Muscle of leg (tissue), 16 donors: ENCODE measurements at places on chromosomes 1 and 21. TPM values are rescaled to one million over a fixed set of nuclear protein-coding genes. Genes with fewer than 3 reads are reported as not detected.

GRCh38 chr1:246690100-246690499 is 34.1 kb upstream of the SCCPDH start:
- H3K27me3 ChIP-seq, result no peaks in the 10 kb centered on the region
- no peak overlapping the region for H3K27ac ChIP-seq
- peak overlapping the region; percentile 30 for H3K4me3 ChIP-seq
- no peak for DNase-seq
- H3K36me3 ChIP-seq, result no peaks in the 10 kb centered on the region

DNA sequence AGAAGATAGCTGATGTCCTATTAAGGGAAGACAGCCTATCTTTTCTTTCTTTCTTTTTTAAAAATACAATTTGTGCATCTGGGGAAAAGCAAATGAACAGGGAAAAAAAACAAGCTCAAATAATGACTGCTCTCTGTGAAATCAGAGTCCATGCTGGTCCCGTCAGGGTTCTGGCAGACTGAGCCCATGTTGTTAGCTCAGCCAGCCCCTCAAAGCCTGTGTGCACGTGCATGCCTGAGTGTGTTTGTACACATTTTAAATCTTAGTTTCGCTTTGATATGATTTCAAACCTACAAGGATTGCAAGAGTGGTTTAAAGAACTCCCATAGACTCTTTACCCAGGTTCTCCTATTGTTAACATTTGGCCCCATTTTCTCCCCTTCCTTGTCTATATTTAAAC is 231.8 kb upstream of the GREM2 start:
- H3K27ac ChIP-seq, result no peak overlapping the region
- H3K4me3 ChIP-seq, result no peak overlapping the region
- H3K36me3 ChIP-seq, result no peaks in the 10 kb centered on the region
- no peak for DNase-seq

DNA sequence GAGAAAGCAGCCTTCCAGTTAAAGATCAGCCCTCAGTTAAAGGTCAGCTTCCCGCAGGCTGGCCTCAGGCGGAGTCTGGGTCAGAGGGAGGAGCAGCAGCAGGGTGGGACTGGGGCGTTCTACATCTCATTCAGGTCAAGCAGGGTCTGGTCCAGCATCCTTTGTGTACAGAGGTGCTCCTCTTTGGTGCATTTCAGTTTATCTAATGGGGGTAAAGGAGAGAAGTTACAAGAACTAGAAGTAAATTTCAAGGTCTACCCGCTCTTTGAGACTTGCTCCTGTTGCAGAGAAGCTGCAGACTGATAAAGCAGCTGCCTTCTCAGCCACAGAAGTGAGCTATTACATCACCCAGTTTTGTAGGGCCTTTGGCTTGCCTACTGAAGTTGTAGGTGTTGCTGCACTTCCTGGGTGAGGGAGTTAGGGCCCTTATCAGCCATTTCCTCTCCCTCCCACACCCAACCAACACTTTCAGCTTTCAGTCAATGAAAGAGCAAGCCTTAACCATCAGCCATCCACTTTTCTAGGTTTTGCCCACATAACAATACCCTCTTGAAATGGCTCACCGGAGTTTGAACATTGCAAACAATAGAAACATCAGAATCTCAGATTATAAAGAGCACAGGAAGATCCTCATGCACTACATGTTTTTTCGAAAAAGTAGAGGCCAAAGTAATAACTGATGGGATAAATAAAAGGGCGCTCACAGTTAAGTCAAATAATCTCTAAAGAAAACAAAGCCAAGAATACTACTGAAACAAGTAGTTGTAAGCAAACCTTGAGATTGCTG is 2.8 kb upstream of the NUP210L start:
- H3K4me3 ChIP-seq, result no peak overlapping the region
- no peak for DNase-seq
- peaks cover 4% of the 10 kb centered on the region for H3K4me1 ChIP-seq
- no peaks in the 10 kb centered on the region for H3K27me3 ChIP-seq
- H3K36me3 ChIP-seq, result peaks cover 38% of the 10 kb centered on the region

The RBM11 gene
- total RNA-seq, result 0.13 TPM

- H3K36me3 ChIP-seq, result no peaks in the 10 kb centered on the region
- no peaks in the 10 kb centered on the region for H3K27me3 ChIP-seq
- H3K27ac ChIP-seq, result no peak overlapping the region
- no peaks in the 10 kb centered on the region for H3K4me1 ChIP-seq
- H3K4me3 ChIP-seq, result no peak overlapping the region
Observed at GRCh38 chr1:158800526-158800925, 19.5 kb upstream of the OR6N2 start.

GRCh38 chr1:218380125-218380977 is 35.2 kb downstream of the TGFB2 start:
- peaks cover 7% of the 10 kb centered on the region for H3K36me3 ChIP-seq
- H3K4me3 ChIP-seq, result no peak overlapping the region
- H3K27me3 ChIP-seq, result no peaks in the 10 kb centered on the region
- H3K27ac ChIP-seq, result peak overlapping the region; percentile 48
- H3K4me1 ChIP-seq, result peaks cover 21% of the 10 kb centered on the region
- peak; percentile 81 for DNase-seq

GRCh38 chr1:165467706-165468105 is 22.8 kb upstream of the RXRG start:
- no peaks in the 10 kb centered on the region for H3K27me3 ChIP-seq
- peaks cover 3% of the 10 kb centered on the region for H3K4me1 ChIP-seq
- H3K27ac ChIP-seq, result no peak overlapping the region
- H3K36me3 ChIP-seq, result no peaks in the 10 kb centered on the region
- no peak overlapping the region for H3K4me3 ChIP-seq

The PPP1R8 gene
- total RNA-seq, result 33.6 TPM

DNA sequence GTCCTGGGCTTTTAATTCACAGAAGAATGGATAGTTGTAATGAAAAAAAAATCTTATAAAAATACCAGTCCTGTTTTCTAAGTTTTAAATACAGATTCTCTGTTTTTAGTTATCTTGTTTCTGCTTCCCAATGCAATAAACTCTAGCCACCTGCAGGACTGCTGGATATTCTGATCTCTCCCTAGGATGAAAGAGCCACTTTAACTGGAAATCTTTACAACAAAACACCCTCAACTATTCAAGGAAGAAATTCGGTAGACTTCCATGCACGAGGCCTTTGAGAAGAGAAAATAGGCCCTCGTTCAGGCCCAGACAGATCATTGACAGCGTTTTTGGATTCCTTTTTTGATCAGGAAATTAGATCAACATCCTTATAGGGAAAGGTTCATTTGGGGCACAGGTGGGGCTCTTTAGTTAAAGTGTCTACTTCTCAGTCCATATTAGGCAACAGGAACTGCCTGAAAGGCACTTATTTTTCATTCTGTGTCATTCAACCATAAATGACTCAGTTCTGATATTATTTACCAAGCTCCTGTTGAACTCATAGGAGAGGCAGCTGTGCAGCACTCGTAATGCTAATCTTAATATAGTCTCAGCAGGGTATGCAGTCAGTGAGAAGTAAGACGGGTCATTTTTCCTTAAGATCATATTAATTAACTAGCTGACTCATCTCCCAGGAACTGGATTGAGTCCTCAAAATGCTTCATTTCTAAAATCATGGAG is 71.1 kb upstream of the ERRFI1 start:
- peaks cover 10% of the 10 kb centered on the region for H3K4me1 ChIP-seq
- H3K27me3 ChIP-seq, result no peaks in the 10 kb centered on the region
- no peak overlapping the region for H3K4me3 ChIP-seq
- no peak for DNase-seq
- H3K36me3 ChIP-seq, result no peaks in the 10 kb centered on the region
- peak overlapping the region; percentile 25 for H3K27ac ChIP-seq

DNA sequence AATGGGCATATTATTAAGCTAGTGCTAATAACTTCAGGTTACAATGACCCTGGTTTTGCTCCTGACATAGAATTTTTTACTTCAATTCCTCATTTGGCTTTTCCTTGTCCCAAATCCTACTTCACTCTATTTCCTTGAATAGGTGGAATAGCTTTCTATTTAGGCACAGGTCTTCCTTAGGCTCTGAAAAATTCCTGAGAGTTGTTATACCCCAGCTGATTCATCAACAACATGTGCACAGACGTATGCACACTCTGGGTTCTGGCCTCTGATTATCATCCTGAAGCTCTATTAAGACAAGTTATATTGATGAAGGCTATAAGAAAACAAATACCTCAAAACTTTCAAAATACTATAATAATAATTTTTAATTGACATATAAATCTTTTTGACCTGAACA is 172.4 kb downstream of the NTMT2 start:
- H3K4me1 ChIP-seq, result no peaks in the 10 kb centered on the region
- H3K27ac ChIP-seq, result no peak overlapping the region
- no peak overlapping the region for H3K4me3 ChIP-seq

DNA sequence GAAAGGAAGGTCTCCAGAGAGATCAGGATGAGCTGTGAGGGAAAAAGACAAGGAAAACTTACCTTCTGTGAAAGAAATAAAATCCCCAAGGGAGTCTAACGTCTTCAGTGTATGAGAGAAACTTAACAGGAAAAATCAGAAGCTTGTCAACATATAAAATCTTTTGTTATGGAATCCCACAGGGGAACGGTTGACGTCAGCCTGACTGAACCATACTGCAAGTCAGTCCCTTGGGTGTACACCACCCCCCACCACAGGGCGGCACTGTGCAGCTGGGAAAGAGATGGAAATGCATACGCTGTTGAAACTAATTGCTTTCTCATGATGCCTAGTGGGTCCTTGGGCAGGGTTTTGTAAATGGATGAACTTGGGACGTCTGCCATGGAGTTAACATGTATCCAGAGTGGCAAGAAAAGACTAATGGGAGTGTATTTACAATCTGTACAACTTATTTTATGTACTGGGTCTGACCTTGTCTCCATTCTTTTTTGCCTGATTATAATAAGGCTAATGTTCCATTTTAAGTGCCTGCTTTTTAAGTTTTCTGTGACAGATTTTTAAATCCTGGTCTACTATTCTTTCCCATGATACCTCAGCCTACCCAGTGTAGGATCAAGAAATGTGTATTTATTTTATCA is 22.7 kb downstream of the UTP25 start:
- H3K4me1 ChIP-seq, result no peaks in the 10 kb centered on the region
- DNase-seq, result peak; percentile 8
- no peak overlapping the region for H3K4me3 ChIP-seq

The LCE1A gene
- not detected for total RNA-seq

The FCRL2 gene
- total RNA-seq, result not detected

DNA sequence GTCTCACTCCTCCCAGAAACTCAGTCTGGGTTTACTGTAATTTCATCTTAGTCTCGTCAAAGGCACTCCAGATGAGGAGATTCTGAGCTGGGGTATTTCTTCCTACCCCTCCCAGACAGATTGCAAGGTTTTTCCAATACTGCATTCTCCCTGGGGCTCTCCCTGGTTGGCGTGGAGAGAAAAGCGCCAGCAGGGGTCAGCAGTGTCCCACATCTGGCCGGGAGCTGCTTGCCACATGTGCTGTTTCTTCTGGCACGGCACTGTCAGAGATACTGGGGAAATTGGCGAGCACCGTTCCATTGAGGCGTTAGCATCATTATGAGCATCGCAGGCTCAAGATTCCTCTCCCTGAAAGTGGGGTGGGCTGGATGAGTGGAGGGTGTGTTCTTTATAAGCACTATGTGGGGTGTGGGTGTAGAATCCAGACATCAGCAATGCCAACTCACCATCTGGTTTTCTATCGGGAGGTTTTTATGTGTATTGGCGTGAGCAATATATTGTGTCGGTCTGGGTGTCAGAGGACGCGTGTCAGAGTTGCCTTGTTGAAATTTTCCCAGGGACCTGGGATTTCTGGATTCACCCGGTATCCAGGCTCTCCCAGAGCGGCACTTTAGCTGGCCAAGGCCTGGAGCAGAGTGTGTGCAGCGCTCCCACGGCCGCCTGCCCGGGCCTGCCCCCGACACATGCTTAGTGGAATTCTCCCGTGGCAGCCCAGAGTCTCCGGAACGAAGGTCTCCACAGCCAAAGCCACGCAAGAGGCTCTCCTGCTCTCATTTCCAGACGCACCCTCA is 8.0 kb upstream of the NAV1 start:
- H3K4me1 ChIP-seq, result peaks cover 43% of the 10 kb centered on the region
- no peak overlapping the region for H3K4me3 ChIP-seq
- H3K36me3 ChIP-seq, result no peaks in the 10 kb centered on the region
- peak overlapping the region; percentile 93 for H3K27ac ChIP-seq
- DNase-seq, result peak; percentile 97

GRCh38 chr1:18907917-18908845 is 5.8 kb upstream of the ALDH4A1 start:
- peaks cover 32% of the 10 kb centered on the region for H3K4me1 ChIP-seq
- H3K36me3 ChIP-seq, result peaks cover 30% of the 10 kb centered on the region
- DNase-seq, result no peak

The LRRC71 gene
- 0.53 TPM for total RNA-seq

The TSPEAR gene
- 0.04 TPM for total RNA-seq

GRCh38 chr1:208107425-208108212 is 136.6 kb downstream of the PLXNA2 start:
- H3K27me3 ChIP-seq, result no peaks in the 10 kb centered on the region
- H3K36me3 ChIP-seq, result peaks cover 3% of the 10 kb centered on the region
- H3K4me1 ChIP-seq, result peaks cover 88% of the 10 kb centered on the region
- no peak overlapping the region for H3K4me3 ChIP-seq
- peak overlapping the region; percentile 85 for H3K27ac ChIP-seq

- no peaks in the 10 kb centered on the region for H3K36me3 ChIP-seq
- no peak overlapping the region for H3K4me3 ChIP-seq
- no peak for DNase-seq
- H3K27ac ChIP-seq, result no peak overlapping the region
- H3K4me1 ChIP-seq, result no peaks in the 10 kb centered on the region
- no peaks in the 10 kb centered on the region for H3K27me3 ChIP-seq
Observed at GRCh38 chr1:187943606-187944403, 1115.1 kb downstream of the PLA2G4A start.

DNA sequence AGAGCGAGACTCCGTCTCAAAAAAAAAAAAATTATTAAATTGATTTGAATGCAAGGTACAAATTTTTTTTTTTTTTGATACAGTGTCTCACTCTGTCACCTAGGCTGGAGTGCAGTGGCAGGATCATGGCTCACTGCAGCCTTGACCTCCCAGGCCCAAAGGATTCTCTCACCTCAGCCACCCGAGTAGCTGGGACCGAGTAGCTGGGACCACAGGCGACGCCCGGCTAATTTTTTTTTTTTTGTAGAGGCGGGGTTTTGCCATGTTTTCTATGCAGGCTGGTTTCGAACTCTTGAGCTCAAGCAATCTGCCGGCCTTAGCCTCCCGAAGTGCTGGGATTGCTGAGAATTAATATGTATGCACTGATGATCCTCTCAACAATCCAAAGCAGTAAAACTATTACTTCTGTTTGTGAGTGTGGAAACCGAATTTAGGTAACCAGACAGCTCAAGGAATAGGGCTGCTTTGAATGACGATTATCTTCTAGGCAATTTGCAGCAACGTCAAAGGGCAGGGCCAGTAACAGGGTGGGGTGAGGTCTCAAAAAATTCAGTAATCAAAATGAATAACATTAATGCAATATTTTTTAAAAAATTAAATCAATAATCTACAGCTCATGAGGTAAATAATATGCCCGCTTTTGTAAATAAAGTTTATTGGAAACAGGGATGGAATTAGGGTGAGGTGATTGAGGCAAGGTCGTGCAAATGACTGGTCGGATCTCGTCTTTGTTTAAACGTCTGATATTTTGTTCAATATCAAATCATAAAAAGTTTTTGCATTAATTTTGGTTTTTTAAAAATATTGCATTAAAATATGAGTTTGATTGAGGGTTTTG is 1.2 kb downstream of the CLSPN start:
- H3K4me3 ChIP-seq, result peak overlapping the region; percentile 90
- DNase-seq, result peak; percentile 8
- H3K27ac ChIP-seq, result peak overlapping the region; percentile 94
- H3K4me1 ChIP-seq, result peaks cover 8% of the 10 kb centered on the region
- no peaks in the 10 kb centered on the region for H3K27me3 ChIP-seq
- no peaks in the 10 kb centered on the region for H3K36me3 ChIP-seq

- peak overlapping the region; percentile 75 for H3K27ac ChIP-seq
- H3K27me3 ChIP-seq, result no peaks in the 10 kb centered on the region
- H3K4me3 ChIP-seq, result peak overlapping the region; percentile 63
- H3K4me1 ChIP-seq, result peaks cover 45% of the 10 kb centered on the region
- DNase-seq, result peak; percentile 87
- H3K36me3 ChIP-seq, result no peaks in the 10 kb centered on the region
Observed at GRCh38 chr1:212665241-212666115, 34.2 kb downstream of the BATF3 start.
